Hematopoietic multipotent progenitor cell treated with erythropoietin and hydrocortisone succinate and interleukin-3 and kit ligand, for 8 days (in vitro differentiated cells): ENCODE measurements at places on chromosomes 5 and 9.

DNA sequence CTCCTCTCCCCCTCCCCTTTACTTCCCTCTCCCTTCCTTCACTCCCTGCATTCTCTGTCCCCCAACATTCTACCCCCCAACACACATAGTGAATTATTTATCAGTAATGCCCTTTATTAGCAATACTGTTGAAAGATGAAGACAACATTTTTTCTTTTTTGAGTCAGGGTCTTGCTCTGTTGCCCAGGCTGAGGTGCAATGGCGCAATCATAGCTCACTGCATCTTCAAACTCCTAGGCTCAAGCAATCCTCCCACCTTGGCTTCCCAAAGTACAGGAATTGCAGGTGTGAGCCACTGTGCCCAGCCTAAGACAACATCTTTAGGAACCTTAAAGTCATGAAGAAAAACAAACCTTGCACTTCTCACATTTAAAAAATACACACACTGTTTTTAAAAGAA, 130.6 kb downstream of the ZNF462 start:
- DNase-seq = no peak

DNA sequence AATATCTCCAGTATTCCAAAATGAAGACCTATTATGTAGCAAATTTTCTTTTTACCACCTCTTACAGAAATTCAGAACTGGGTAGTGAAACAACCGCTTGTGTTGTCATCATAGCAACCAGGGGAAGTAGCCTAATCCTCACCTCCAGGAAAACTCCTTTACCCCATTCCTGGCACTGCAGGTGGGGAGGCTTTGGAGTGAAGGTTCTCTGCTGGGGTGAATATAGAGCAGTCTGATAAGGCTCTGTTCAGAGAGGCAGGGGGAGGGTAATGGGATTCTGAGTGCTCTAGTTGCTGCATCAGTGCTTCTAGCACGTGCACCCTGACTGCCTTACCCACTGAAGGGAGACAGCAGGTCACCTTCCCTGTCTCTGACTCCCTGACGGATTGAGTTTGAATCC, 116.2 kb downstream of the MAN2A1 start:
- DNase-seq = no peak

GRCh38 chr5:175382171-175382570, 61.8 kb downstream of the DRD1 start:
- DNase-seq = no peak

DNA sequence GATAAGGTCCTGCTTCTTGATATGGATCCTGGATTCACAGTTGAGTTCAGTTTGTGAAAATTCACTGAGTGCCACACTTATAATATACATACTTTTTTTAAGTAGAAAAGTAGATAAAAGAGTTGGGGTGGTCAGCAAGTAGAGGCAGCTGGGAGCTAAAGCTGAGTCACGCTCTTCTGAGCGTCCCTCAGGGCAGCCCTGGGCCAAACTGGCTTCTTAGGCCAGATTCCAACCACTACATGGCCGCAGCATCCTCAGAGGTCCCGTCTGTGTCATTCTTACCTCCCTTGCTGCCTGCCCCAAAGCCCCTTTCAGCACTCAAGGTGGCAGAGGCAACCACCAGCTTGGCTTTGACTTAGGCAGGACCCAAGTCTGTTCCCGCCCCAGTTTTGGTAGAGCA, 123.3 kb upstream of the TBC1D2 start:
- DNase-seq = no peak

DNA sequence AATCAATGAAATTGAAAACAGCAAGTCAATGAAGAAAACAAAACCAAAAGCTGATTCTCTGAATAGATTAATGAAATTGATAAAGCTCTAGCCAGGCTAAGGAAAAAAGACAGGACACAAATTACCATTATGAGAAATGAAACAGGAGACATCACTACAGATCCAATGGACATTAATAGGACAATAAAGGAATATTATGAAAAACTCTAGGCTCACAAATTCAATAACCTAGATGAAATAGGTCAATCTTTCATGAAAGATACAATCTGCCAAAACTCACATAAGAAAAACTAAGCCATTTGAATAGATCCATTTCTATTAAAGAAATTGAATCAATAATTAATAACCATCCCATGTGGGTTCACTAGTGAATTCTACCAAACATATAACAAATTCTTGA, 37.3 kb downstream of the TTC23L start:
- DNase-seq = no peak
